MM.1S (cell line): ENCODE measurements at places on chromosomes 6 and 20.
A peak's percentile ranks its signal among the peaks of the same experiment; 100 is the strongest.

DNA sequence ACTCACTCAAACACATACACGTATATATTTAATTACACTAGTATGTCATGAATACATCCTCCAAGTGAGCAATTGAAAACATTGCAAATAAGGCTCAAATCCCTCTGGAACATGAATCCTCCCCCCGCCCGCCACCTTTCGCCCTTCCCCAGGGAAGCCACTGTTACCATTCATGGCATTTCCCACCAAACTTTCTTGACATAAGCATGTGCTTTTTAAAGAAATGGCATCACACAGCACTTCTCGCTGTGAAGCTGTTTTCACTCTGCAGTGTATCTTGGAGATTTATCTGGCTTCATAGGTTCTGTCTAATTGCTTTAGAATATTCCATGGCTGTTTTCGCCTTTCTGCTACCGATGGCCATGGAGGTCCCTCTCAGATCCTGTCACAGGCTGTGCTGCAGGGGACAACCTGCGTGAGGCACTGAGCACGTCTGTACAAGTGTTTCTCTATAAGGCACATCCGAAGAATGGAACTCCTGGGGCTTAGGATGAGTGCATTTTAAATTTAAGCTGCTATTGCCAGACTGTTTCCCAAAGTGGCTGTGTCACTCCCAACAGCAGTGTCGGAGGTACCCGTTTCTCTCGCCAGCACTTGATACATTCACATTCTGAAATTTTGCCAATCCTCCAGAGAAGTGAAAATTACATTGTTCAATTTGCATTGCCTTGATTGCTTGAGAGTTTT lies 22.2 kb upstream of the PHACTR3 start:
- no peak for DNase-seq

- no peak for DNase-seq
Observed at GRCh38 chr20:54255157-54255556, 47.3 kb downstream of the PFDN4 start.

DNA sequence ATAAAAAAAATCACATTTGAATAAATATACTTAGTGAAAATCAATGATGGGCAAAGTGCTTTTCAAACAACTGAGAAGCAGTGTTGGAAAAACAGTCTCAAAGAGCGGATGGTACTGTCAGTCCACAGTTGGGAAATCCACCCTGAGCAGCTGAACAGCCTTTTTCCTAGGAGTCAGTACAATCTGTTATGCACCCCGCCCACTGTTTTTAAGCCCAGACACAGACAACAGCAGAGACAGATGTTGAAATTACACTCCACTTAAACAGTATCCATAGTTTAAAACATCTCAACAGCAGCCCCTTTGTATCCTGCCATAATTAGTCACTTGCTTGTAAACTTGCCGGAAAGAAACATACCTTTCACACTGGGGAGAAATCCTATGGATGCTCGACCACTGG lies 372 bp downstream of the KIAA0408 start:
- no peak for DNase-seq

DNA sequence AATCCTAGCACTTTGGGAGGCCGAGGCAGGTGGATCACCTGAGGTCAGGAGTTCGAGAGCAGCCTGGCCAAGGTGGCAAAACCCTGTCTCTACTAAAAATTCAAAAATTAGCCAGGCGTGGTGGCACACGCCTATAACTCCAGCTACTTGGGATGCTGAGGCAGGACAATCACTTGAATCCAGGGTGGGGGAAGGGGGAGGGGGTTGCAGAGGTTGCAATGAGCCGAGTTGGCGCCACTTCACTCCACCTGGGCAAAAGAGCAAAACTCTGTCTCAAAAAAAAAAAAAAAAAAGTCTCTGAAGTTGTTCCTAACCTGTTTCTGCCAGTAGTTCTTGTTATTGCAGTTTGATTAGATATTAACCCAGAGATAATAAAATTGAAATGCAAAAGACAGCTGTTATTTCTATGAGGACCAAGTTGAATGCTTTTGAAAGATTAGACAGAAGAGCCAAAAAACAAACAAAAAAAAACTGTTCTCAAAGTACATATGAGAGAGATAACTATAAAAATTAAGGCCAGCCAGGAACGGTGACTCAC lies 22.6 kb downstream of the PIGU start:
- no peak for DNase-seq

- no peak for DNase-seq
Observed at GRCh38 chr6:170200458-170200891, 90.4 kb downstream of the DLL1 start.

GRCh38 chr6:128150376-128150775 lies 249.5 kb upstream of the THEMIS start:
- no peak for DNase-seq

DNA sequence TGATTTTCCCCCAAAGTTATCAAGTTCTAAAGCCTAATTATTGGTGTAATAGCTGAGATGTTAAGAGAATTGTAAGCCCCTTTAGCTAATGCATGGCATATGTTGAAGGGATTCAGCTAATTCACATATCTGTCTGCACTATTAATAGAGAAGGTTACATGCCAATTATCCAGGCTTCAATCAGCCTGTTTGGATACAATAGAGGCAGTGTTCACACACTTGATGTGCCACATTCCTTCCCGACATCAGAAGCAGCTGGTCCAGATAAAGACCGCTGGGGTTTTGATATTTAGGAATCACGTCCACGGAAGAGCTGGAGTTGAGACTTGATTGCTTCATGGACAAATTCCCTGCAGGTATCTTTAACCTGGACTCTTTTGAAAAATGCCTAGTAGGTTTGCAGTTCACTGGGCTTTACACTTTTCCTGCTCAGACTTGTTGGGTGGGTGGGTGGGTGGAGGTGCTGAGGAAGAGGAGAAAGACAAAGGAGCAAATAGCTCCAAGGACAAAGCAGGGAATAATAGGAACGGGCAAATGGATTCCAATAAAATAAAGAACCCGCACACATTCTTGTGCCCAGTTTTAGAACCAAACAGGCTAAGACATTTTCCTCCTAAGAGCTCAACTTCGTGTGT lies 142.6 kb upstream of the ZNF217 start:
- no peak for DNase-seq

DNA sequence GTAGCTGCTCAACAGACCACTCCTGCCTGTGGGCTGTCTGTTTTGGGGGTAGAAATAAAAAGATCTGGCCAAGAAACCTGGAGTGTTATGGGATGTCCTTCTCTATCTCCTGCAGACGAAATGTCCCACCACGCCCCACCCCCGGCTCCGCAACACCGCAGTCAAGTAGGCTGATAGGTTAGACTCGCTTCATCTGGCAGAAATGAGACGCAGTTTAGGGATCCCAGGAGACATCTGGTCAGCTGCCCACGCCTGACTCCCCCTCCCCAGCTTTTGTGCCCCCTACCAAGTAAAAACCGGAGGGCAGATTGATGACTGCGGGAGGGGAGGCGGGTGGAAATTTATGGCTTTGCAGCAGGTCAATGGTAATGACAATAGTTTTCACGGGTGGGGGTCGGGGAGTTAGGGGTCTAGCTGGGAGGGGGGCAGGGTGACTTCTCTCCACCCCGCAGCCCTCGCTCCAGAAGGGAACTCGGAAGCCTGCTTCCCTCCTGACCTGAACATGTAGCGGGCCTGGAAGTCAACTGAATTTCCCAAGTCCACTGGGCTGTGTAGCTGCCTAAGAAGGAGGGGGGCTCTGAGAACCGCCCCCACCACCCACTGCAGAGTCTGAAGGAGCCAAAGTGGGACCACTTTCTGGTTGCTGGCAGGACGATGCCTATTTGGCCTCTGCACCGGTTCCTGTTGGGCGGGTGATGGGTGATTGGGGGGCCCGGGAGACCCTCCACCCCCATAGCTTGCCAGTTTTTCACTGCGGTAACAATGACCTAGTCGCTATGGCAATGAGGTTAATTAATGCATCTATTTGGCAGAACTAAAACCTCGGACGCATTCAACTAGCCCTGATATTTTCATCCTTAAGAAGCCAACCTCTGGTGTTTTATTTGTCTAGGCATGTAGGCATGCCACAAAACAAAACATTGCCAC lies 25.7 kb downstream of the PMEPA1 start:
- no peak for DNase-seq

- no peak for DNase-seq
Observed at GRCh38 chr20:45751721-45752120, 29.6 kb downstream of the SPINT4 start.

GRCh38 chr6:47292944-47293343 lies 16.8 kb downstream of the TNFRSF21 start:
- DNase-seq, result no peak

DNA sequence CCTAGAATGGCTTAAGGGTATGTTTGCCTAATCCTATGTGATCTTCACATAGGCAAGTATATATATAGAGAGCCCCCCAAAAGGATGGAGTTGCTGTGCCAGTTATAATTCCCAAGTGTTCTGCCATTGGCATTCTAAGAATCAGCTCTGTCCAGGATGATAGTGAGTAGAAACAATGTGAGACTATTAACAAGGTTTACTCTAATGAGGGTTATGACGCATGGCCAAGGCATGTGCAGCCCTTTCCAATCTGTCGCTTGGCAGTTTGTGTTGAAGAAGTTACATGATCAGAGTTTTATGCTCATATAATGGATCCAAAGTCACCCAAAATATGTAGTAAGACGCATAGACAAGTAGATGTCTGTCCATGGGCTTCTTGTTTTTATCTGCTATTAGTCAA lies 33.6 kb downstream of the VGLL2 start:
- no peak for DNase-seq

DNA sequence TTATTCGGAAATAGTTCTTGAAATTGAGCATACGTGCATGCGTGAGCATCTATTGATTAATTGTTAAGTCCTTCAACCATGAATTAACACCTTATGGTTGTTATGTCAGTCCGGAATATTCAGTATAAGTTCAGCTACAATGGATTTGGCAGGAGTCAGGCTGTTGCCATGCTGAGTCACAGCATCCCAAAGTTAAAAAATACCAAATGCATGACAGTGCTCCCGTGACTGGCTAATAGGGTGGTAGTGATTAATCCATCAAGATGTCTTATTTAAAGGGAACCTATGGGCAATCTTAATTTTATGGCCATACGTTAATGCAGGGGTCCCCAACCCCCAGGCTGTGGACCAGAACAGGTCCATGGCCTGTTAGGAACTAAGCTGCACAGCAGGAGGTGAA lies 10.5 kb downstream of the RAE1 start:
- DNase-seq, result no peak

- DNase-seq, result no peak
Observed at GRCh38 chr20:45363611-45364492, 896 bp downstream of the SYS1 start.

DNA sequence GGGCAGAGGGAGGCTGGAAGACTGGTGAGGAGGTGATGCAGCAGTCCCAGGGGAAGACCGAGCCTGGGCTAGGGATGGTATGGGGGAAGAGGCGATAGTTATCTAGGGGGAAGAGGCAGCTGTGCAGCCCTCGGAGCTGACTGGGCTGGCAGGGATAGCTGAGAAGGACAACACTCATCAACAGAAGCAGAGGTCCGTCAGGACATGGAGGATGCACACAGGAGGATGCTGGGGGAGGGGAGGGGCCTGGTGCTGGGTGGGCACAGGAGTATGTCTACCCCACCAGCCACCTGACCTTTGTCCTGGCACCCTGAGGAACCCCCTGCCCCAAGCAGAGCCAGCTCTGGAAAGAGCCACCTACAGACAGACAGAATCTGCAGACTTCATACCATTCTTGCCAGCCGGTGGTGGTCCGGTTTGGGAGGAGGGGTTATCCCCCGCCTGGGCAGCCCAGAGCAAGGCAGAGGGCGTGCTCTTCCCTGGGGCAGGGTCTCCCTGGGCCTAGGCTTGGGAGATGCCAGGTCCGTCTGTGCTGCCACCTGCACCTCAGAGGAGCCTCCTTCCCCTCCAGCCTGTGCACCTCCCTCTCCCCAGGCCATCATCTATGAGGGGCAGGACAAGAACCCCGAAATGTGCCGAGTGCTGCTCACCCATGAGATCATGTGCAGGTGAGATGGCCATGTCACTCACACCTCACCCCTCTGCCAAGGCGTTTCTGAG lies 14.9 kb downstream of the EBF4 start:
- no peak for DNase-seq

- peak; percentile 55 for DNase-seq
Observed at GRCh38 chr6:163001330-163001729, 273.6 kb downstream of the PACRG start.

GRCh38 chr6:67285770-67286495 lies 1349.1 kb upstream of the ADGRB3 start:
- DNase-seq, result no peak

GRCh38 chr6:33217681-33218080 lies 9.4 kb downstream of the RING1 start:
- no peak for DNase-seq

DNA sequence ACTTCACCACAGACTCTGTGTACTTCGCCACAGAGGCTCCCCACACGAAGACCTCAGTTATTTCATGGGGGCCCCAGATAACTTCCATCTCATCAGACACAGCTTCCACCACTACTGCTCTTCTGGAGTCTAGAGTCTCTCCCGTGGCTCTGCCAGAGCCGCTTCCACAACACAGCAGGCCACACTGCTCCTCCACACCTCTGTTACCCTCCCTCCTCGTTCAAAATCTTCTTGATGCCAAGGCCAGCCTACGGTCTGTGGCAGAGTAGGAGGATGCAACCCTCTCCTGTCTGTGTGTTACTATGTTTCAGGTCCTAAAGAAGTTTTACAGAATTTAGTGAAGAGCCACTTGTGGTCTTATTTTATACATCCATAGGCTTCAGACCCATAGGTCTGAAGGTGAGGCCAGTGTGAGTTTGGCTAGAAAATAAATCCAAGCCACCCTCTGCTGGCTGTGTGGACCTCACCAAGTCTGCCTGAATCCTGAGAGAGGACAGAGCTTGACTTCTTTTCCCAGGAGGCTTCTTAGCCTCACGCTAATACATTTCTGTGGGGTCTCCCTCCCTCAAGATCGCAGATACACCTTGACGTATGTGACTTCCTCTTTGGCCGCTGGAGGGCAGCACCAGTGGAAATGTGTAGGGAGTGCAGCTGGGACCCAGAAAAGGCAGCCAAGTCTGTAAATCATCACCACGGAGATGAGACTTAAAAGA lies 197.7 kb downstream of the FAXC start:
- DNase-seq, result peak; percentile 34

GRCh38 chr6:119426619-119427018 lies 77.1 kb upstream of the MAN1A1 start:
- DNase-seq, result no peak

DNA sequence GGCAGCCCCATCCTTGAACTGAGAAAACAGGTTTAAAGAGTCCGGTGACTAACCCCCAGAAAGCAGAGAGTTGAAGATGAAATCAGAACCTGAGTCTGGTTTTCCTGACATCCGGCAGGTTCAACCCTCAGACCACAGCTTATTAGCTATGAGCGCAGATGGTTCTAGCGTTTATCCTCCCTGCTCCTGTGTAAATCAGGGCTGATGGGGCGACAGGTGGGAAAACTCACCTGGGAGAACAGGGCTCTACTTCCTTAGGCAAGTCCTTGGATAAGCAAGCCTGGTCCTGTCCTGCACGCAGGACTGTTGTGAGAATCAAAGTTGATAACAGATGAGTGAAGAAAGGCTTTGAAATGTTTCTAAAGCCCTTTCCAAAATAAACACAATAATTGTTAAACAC lies 31.4 kb downstream of the GHRH start:
- no peak for DNase-seq
